ENCODE measurements at places on chromosomes 5 and 9.

DNA sequence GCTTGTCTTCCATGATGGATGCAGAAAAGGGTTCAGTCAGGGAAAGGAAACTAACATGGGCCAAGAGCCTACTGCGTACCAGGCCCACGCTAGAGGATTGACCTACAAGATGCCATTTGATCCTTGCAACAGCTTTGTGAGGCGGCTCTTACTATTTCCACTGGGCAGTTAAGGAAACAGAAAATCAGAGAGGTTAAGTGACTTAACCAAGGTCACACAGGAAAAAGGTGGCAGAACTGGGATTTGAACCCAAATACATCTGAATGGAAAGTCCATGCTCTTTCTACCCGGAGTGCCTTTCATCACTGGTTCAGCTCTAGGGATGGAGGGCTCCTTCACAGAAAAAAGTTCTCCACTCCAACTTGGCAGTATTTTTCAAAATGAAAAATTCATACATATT lies 50.0 kb downstream of the PCDH1 start:
- DNase-seq, result no peak

GRCh38 chr5:32022638-32023037 lies 151.5 kb downstream of the GOLPH3 start:
- DNase-seq, result no peak

DNA sequence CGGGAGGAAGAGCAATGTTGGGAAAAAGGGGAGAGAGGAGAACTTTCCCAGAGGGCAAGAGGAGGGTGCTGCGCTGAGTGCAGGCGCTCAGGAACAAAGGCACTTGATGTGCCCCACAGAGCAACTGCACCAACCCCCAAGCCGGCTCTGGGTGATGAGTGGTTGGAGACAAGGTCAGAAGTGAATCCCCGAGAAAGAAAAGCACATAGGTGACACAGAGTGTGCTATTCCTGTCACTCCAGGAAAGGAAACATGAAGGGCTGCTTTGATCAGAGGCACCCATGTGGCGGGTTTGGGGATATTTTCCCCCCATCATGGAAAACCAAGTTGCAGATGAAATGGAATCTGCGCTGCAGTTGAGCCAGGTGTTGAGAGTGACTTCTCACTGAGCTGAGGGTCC lies 20.7 kb upstream of the SLC25A48 start:
- DNase-seq, result no peak

GRCh38 chr9:1473956-1474634 lies 423.9 kb downstream of the DMRT2 start:
- no peak for DNase-seq

- DNase-seq, result no peak
Measured at GRCh38 chr5:93161661-93162654, 419.1 kb downstream of the NR2F1-AS1 start.

DNA sequence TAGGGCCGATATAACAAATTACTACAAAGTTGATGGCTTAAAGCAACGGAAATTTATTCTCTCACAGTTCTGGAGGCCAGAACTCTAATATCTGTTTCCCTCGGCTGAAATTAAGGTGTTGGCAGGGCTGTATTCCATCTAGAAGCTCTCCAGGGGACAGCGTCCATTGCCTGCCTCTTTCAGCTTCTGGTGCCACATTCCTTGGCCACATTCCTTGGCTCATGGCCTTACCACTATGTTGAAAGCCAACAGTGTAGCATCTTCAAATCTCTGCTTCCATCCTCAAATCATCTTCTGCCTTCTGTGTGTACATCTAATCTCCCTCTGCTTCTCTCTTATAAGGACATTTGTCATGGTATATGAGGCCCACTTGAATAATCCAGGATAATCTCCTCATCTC lies 17.2 kb downstream of the FGF10 start:
- no peak for DNase-seq

DNA sequence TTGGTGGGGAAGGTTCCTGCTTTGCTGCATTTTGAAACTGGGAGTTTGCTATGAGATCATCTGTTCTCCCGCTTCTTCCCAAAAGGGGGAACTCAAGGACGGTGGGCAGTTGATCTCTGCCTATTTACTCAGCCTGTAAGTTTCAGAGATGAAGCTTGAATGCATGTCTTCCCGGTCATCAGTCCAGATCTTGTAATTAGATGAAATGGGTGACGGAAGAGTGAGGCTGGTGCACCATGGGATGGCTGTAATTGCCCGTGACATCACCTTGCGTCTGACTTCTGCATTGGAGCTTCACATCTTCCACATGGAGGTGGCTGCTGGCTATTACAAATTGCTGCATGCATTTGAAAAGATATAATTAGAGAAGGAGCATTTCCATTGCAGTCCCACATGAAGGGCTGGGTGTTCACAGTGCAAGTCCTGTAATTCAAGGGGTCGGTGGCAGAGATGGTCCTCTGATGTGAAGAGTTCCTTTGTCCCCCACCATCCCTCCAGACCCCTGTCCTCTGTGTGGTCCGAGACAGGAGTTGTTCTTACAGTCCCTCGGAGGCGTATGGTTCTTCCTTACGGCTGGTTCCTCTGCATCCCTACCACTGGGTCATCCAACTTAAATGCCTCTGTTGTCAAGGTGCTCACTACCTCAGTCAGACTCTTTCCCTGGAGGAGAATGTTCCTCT lies 72.9 kb downstream of the ZNF618 start:
- DNase-seq, result no peak

- no peak for DNase-seq
Measured at GRCh38 chr9:131194762-131195161, 69.4 kb downstream of the NUP214 start.

- no peak for DNase-seq
Measured at GRCh38 chr5:126716861-126717260, 60.1 kb upstream of the LMNB1 start.

- DNase-seq, result no peak
Measured at GRCh38 chr9:111035543-111036428, 2.5 kb downstream of the LPAR1 start.

DNA sequence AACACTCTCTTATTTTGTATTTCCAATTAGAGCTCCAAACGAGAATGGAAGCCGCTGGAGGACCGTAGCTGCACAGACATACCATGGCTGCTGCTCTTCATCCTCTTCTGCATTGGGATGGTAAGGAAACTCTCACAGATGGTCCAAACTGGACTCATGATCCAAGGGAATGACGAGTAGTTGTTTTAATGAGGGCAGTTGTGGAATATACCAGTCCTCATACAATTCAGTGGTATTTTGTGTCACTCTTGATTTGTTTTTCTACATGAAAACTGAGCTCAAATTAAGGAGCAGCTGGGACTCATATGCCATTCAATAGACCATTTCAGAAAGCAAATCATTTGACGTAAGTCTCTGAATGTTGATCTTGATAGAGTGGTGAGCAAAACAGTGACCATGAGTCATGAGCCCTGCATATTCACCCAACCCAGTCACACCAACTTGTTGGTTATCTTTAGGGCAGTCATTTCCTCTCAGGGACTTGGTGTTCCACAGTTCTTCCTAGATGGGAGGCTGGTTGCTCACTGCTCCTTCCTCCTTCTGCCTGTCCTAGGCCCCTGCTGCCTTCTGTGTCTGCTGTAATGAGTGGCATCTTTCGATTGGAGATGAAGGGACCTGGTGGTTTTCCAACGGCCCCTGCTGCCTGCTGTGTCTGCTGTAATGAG lies 54.9 kb downstream of the SLC44A1 start:
- peak; percentile 73 for DNase-seq

DNA sequence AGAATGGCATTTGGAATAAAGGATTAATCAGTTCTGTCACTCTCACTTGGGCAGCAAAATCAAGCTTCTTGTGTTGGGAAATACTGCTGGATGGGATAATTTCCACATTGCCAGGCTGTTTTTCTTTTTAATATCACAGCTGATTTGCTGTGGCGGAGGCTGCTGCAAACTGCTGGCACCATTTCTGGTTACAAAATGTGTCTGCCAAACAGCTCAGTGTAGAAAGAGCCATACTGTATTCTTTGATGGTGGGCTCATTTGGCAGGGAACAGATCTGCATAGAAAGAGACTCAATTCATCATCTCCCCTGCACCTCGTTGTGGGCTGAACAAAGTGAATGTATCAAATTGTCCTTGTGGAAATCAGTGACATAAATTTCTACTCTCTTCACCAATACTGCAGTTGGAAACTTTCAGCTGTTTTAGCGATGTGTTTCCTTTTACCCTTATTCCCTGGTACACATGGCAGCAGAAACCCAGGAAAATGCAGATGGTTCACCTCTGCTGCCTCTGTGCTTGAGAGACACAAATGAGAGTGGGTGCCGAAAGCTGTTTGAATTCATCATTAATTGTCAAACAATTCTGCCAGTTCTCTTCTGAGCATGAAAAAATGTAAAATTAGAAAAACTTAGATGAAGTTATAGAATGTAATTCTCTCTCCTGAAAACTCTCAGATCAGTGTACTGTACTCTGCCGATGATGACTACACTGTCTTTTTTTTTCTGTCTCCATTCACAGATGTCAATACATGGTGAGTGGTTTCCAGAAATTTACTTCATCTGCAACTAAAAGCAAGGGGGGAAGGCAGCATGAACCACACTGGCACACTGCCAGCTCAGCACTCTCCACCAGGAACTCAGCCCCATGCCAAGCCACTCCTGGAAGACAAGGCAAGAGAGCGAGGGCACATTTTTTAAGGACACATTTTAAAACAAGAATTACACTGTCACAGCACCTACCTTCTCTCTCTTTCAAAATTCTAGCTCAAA lies 75.0 kb downstream of the HMHB1 start:
- no peak for DNase-seq

- no peak for DNase-seq
Measured at GRCh38 chr9:120482424-120483186, 97.4 kb downstream of the CDK5RAP2 start.

- no peak for DNase-seq
Measured at GRCh38 chr9:116959809-116960208, 272.7 kb downstream of the TRIM32 start.
